ENCODE measurements at places on chromosomes 6 and 20.

DNA sequence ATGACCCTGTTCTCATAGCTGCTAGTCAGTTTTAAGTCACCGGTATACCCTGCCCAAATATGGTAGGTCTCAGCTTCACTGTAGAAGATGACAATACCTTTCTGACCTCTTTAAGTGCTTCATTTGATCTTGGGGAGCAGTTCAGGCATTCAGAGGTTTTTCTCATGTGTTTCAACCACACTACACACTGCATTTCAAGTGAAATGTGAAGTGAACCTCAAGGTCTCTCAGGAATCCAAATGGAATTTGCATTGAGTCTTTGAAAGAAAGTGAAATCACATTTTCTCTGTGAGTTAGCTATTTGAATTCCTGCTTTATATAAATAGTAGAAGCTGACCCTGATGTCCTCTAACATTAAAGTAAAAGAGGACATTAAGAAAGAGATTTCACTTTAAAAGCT is 461.6 kb downstream of the ADGRB3 start:
- no peak for DNase-seq

- no peak for DNase-seq
These were observed 25.0 kb downstream of the MAP1LC3A start for GRCh38 chr20:34583544-34583943.

DNA sequence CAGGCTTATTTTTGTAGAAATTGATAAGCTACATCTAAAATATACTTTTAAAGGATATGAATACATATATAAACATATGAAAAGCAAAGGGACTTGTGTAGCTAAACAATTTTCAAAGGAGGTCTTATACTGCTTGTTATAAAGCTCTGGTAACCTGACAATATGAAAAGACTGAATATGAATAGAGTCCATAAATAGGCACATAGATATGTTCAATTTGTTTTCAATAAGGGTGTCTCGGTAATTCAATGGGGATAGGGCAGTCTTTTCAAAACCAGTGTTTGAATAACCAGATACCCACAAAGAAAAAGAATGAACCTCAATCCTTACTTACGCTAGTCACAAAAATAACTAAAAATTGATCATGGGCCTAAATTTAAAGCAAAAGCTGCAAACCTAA is 9.3 kb upstream of the MAP3K5 start:
- DNase-seq = no peak

GRCh38 chr6:57265755-57266221 is 43.7 kb upstream of the RAB23 start:
- DNase-seq = no peak

GRCh38 chr20:50587291-50587961 is 77.2 kb downstream of the PTPN1 start:
- no peak for DNase-seq

DNA sequence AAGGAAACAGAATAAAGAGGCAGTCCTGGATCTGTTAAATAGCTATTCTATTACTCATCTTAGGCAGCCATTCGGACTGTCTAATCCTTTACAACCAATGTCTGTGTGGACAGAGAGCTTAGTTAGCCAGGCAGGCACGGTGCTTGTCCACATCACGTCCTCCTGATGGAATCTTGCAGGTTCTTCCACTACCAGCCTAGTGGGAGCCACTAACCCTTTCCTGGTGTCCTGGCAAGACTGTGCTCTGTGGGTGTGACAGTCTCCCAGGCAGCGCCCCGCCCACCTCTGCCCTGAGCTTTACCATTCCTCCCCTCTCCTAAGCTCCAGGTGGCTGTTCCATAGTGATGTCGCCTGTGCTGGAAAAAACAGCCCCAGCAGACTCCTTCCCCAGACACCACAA is 78.3 kb upstream of the CLDN20 start:
- DNase-seq = peak; percentile 38

DNA sequence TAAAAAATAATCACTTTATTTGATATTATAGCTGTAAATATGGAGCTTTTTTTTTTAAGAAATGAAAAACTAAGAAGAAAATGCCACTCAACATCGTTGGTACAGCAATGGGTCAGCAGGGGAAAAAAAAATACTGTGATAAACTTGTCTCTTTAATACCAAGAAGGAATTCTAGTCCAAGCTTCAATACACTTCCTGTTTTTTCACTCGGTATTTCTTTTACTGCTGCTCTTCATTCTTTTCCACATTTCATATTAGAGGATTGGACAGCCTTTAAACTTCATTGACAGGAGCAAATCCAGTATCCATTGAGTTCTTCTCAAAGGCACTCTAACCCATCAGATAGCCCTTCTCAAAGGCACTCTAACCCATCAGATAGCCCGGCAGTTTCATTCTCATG is 22.2 kb upstream of the EZR start:
- DNase-seq = no peak

DNA sequence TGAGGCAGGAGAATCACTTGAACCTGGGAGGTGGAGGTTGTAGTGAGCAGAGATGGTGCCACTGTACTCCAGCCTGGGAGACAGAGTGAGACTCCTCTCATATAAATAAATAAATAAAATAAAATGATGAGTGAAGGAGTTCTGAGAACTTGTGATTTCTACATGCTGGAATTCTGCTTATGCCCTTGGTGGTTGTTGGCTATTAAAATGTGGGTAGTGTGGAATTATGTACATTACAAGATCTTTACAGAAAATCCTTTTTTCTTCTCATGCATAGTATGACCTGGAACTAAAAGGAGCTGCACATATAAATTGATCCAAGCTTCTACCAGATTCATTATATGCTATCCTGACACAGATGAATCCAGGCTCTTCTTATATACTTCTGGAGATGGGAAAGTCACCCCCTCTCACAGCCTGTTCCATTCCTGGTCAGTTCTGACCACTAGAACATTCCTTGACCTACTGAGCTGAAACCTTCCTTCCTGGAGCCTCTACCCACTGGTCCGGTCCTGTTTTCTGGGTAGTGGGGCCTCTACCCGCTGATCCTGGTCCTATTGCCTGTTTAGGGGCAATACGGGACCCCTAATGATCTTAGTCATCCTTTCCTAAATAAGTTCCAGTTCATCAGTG is 37.7 kb upstream of the TAF8 start:
- DNase-seq = no peak

DNA sequence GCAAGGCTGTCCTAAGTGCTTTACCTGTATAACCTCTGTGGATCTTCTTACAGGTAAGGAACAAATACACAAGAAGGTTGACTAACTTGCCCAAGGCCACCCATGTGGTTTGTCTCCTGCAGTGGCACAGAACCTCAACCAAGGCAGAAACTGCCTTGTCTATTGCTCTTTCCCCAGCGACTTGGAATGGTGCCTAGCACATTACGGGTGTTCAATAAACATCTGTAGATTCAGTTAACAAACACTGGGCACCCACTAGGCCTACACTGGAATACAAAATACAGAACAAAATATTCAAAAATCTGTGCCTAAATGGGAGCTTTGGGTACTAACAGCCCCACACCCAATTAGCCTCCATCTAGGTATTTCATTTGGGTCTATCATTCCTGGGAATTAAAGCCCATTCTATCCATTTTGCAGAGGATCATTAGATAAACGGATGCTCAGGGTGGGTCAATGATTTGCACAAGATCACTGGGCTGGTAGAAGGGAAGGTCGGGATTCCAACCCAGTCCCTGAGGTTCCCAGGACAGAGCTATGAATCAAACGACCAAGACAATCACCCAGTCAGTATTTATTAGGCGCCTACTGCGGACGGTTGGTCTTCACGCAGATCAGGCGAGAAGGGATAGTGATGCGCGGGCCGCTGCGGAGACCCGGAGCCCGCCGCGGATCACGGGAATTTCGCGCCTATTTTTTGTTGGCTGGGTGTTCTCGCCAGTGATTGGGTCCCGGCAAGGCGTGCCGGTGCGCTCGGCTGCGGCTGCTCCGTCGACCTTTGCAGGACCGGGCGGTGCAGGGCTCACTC is at the start of gene STK35:
STK35 (plus strand) TSS at position 771 of the 808 bp plus-strand sequence. CDS start 55 bp downstream, outside the sequence.
- peak; percentile 81 for DNase-seq

DNA sequence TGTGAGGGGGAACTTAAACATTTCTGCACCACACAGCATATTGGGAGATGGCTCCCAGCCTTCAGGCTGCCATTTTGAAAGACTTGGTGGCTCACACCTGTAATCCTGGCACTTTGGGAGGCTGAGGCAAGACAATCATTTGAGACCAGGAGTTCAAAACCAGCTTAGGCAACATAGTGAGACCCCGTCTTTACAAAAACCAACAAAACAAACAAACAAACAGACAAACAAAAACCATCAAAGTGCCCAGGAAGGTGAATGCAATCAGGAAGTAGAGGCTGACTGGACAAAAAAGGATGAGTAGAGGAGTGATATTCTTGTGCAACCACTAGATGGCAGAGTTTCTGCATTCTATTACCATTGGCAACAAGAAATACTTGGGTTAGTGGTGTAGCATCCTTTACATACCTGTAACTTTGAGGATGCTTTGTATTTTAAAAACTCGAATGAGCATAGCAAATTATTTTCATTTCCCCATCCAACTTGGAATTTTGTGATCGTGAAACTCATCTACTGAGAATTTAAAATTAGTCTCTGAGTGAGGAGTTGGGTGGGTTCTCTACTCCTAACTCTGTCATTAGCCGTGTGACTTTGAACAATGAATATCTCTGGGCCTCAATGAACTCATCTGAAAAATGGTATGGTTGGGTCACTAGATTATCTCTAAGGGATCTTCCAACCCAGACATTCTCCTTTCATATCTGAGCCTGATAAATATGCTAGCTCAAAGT is 84.4 kb downstream of the CRYBG1 start:
- no peak for DNase-seq
